ENCODE measurements at places on chromosomes 12 and 14. TPM values are rescaled to one million over a fixed set of nuclear protein-coding genes. Genes with fewer than 3 reads are reported as not detected.

The SHMT2 gene
- total RNA-seq: 260 TPM

The IFI27L1 gene
- total RNA-seq: 12.1 TPM

The TAS2R43 gene
- total RNA-seq: 3.9 TPM

The TTC7B gene
- 22.7 TPM for total RNA-seq

The MYO1H gene
- total RNA-seq: not detected

The C3AR1 gene
- under 0.01 TPM for total RNA-seq

The INHBC gene
- under 0.01 TPM for total RNA-seq

The RNASE12 gene
- total RNA-seq: not detected

The KCNJ8 gene
- 0.59 TPM for total RNA-seq

The PMCH gene
- total RNA-seq: not detected

The TSPAN19 gene
- total RNA-seq: under 0.01 TPM

The BDKRB1 gene
- 6.1 TPM for total RNA-seq

The C12orf50 gene
- not detected for total RNA-seq

The ANO4 gene
- 4.3 TPM for total RNA-seq

The GLS2 gene
- under 0.01 TPM for total RNA-seq

The CHGA gene
- total RNA-seq: not detected

The SLC25A21 gene
- 1.1 TPM for total RNA-seq

The IL22 gene
- not detected for total RNA-seq

The OTUB2 gene
- total RNA-seq: 0.73 TPM

The DRAM1 gene
- 10.0 TPM for total RNA-seq

The KCNA1 gene
- total RNA-seq: 1.8 TPM

The HSPA2 gene
- 0.73 TPM for total RNA-seq

The CEP170B gene
- total RNA-seq: 19.7 TPM

The MYO1A gene
- total RNA-seq: not detected

The CCDC196 gene
- not detected for total RNA-seq

The PCED1B gene
- 0.39 TPM for total RNA-seq

The TCL1B gene
- not detected for total RNA-seq

The HOXC12 gene
- not detected for total RNA-seq

The SIRT4 gene
- total RNA-seq: 0.73 TPM

The SYT10 gene
- not detected for total RNA-seq

The MYF5 gene
- total RNA-seq: not detected

The CSRP2 gene
- 2.5 TPM for total RNA-seq

The FBLN5 gene
- total RNA-seq: 34.2 TPM

The PRICKLE1 gene
- total RNA-seq: 14.0 TPM

The PAX9 gene
- 0.39 TPM for total RNA-seq

The TBX3 gene
- total RNA-seq: 79.4 TPM

The APOF gene
- not detected for total RNA-seq

The SLC2A3 gene
- total RNA-seq: 99.6 TPM

The RIC8B gene
- 10.9 TPM for total RNA-seq

The ASB2 gene
- total RNA-seq: not detected
